GM12864 (cell line): ENCODE measurements at places on chromosomes 5 and 9.
A peak's percentile ranks its signal among the peaks of the same experiment; 100 is the strongest.

- DNase-seq, result no peak
Measured at GRCh38 chr5:153824909-153825308, 213.8 kb downstream of the FAM114A2 start.

DNA sequence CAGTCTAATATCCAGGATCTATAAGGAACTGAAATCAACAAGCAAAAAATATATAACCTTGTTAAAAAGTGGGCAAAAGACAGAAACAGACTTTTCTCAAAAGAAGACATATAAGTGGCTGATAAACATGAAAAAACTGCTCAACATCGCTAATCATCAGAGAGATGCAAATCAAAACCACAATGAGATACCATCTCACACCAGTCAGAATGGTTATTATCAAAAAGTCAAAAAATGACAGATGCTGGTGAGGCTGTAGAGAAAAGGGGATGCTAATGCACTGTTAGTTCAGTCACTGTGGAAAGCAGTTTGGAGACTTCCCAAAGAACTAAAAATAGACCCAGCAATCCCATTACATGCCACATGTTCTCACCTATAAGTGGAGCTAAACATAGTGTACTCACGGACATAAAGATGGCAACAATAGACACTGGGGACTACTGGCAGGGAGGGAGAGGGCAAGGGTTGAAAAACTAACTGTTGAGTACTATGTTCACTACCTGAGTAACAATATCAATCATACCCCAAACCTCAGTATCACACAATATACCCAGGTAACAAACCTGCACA lies 11.7 kb upstream of the TSSK1B start:
- no peak for DNase-seq

GRCh38 chr9:86424251-86424891 lies 70.2 kb upstream of the TUT7 start:
- no peak for DNase-seq

DNA sequence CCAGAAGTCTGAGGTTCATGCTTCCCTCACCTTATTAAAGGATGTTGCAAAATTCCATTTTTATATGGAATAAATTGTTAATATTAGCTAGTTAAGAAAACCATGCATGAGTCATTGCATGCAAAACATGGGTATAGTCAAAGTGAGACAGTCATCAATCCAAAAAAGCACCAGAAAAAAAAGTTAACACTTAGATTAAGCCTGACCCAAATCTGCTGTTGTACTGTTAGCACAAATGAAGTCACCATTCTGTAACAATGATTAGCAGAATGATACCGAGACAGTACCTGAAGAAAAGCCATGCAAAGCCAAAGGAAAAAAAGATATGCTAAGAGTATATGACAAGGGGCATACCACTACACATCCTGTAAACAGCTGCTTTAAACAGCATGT lies 49.5 kb downstream of the PKD2L2 start:
- DNase-seq, result no peak

GRCh38 chr5:173114536-173114935 lies 29.8 kb upstream of the BNIP1 start:
- no peak for DNase-seq

DNA sequence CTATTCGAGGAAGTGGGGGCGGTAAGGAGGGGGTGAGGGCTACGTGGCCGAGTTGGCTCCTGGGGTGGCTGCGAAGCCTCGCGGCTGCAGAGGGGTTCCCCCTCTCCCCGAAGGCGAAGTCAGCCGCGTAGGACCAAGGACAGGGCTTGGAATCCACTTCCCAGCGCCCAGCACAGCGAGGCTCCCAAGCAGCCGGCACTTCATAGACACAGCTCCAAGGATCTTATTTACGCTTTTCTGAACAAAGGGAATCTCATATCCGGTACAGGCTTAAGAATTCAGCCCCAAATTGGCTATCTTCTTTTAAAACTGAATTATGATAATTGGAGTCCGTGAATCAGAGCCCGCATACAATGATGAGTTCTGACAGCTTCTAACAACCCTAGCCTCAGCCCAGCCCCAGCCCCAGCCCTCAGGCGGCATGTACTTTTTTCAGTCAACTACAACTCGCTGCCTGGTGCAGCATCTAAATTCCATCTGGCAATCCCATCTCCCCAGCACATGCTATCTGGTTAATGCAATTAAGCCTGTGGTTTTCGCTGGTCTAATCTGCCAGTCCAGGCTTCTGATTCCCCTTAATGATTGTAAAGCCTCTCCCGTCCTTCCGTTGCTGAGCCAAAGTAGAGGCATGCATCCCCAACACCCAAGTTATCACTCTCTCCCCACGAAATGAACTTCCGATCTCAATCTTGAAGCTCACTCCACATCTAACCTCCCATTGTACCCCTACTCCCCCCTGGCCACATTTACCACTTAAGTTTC lies 1.0 kb downstream of the ELAVL2 start:
- no peak for DNase-seq

GRCh38 chr5:177382423-177383029 lies 1.7 kb upstream of the SLC34A1 start:
- DNase-seq, result no peak

GRCh38 chr5:95798545-95798944 lies 24.0 kb downstream of the GLRX start:
- no peak for DNase-seq

- no peak for DNase-seq
Measured at GRCh38 chr5:126718236-126718868, 58.6 kb upstream of the LMNB1 start.

DNA sequence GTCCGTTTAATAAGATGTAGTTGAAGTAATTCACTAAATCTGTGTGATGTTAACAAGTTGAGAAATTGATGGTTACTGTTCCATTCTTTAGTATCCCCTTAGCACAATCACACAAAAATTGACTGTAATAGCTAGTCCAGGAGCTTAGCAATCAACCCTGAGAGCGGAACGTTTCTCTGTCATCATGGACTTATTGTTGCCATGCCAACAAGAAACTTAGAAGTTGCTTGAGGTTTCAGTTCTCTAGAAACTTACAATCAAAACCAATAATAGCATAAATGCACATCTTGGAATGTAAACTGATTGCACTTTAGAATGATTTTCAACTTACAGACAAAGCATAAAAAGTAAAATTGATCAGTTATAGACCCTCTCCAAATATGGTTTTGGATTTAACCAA lies 125.4 kb upstream of the ANKH start:
- peak; percentile 49 for DNase-seq

DNA sequence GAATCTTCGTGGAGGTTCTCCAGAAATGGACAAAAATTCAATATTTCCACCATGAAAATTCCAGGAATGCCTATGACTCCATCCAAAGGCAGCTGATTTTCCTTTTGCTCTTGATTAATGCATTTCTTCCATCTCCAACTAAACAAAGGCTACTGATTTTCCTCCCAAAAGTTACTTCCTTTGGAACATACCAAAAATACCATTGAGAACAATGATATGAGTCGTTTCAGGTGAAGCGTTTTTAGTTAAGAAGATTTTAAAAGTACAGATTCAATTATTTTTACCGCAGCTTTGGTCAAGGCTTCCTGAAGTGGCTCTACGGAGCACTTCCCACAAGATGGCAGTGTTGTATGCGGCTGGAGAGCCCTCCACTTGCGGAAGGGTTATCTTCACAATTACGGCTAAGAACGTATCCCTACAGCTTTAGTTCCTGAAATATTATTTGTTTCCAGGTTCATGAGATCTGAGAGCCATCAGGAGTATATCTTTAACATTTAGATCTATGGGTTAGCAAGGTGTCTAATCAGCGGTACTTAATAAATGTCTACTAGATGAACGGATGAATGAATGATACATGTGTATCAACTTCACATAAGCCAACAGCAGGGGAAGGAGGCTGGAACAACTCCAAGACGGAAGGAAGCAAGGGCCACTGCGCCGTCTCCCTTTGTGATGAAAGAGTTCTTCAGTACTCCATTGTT lies 35.9 kb upstream of the ARSB start:
- DNase-seq, result peak; percentile 8

DNA sequence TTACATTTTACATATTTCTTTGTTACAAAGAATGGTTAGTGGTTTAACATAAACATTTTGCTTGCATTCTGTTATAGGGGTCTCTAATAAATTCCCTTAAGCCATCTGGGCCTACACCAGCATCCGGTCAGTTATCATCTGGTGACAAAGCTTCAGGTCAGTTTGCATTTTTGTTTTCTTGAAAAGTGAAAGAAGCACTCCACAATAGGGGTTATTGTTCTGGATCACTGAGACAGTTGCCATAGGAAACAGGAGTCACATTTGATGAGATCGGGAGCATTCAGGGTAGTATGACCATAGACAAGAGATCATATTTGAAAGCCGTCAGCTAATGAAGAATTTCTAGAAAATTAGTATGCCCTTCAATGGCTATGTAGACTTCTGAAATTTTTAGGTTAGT lies 63.6 kb downstream of the NUP214 start:
- no peak for DNase-seq

- no peak for DNase-seq
Measured at GRCh38 chr5:107618242-107618641, 52.5 kb downstream of the EFNA5 start.

GRCh38 chr9:99931155-99931840 lies 24.8 kb downstream of the STX17 start:
- DNase-seq, result no peak

DNA sequence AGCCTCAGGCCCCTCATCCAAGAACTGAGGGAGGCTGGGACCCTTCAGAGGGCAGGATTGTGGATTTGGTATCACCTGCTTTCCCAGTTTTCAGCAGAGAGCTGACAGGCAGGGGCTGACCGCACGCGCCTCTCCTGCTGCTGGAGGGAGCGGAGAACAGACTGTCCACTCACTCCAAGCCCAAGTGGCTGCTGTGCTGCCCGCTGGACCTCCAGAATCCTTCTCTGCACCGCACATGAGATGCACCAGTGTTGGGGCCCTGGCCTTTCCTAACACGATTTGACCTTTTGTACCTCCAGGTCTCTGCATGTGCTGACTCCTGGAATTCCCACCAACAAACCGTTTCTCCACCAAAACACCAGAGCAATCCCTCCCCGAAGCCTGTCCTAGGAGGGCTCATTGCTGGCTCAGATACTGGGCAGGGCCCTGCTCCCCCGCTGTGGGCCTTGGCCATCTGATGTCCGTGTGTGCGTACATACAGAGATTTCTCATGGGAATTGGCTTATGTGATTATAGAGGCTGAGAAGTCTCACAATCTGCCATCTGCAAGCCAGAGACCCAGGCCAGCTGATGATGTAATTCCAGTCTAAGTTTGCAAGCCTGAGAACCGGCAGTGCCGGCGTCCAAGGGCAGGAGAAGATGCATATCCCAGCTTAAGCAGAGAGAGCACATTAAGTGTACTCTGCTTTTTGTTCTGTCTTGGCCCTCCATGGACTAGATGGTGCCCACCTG lies 141.7 kb downstream of the GADD45G start:
- DNase-seq, result no peak

- DNase-seq, result no peak
Measured at GRCh38 chr5:73733219-73733618, 107.2 kb downstream of the ARHGEF28 start.

GRCh38 chr5:18370531-18370930 lies 736.3 kb downstream of the TAF11L14 start:
- DNase-seq, result no peak

DNA sequence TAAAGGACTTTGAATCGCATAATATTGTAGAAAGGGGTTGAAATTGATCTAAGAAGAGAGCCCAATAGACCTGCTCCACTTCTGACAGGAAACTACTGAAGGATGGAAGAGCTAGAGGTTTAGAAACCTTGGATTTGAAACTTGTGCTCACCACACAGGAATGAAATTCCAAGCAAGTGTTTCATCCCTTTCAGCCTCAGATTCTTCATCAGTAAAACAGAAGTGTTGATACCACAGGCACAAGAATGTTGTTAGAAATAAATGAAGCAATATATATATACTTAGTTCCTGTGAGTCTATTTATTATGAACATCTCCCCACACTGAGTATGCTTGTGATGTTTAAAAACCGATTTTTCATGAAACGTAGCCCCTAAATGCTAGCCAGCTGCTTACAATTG lies 43.8 kb downstream of the PRRC1 start:
- no peak for DNase-seq

DNA sequence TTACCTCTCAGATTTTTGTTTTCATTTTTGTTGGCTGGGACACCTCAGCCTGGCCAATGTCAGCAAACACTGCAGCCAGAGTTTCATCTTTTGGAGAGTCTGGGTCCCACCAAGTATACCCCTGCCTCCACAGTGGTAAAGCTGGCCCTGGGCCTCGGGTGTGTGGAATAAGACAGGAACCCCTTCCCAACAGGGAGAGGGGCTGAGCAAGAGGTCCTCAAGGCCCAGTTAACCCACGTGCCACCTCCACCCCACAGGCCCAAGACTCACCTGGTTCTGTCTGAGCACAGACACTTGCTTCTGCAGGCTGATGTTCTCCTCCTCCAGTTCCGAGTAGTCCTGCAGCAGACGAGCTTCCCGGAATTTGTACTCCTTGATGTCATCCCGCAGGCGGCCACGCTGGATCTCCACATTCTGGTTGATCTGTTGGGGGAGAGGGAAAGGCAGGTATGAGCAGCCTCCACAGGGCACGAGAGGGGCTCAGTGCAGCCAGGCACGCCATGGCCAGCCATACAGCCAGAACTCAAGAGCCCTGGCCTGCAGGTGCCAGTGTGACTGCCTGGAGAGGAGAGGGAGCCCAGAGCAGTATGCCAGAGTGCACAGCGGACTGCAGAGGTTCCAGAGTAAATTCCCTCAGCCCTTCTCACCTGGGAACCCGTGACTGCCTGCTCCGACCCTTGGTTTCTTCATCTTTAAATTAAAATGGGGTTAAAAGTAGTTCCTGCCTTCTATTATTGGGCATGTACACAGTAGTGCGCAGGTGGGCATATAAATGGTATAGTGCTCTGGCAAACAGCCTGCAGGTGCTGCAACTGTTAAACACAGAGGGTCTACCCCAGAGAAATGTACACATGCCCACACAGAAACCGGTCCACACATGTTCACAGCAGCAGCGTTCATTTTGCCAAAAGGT lies 42.0 kb downstream of the BICD2 start:
- DNase-seq, result no peak
